ENCODE measurements at places on chromosomes 5 and 9.

DNA sequence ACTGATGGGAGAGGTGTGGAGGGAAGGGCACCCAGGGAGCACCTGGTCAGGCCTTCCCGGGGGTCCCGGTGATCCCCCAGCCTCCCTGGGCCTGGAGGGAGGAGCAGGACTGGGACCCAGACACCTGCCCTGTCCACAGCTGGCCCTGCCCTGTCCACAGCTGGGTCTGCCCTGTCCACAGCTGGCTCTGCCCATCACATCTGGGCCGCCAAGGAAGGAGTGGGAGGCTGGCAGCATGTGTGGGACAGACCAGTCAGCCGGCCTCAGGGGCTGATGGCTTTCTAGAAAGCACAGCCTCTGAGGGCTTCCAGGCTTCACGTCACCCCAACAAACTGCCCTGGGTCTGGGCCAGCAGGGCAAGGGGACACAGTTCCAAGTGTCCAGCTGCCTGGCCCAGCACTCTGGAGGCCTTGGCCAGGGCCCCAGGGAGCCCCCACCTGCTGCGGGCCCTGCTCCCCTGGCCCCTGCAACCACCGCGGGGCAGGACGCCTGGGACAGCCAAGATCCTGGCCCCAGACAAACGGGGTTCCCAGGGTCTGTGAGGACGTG is 12.2 kb downstream of the DNLZ start:
- DNase-seq, result no peak

DNA sequence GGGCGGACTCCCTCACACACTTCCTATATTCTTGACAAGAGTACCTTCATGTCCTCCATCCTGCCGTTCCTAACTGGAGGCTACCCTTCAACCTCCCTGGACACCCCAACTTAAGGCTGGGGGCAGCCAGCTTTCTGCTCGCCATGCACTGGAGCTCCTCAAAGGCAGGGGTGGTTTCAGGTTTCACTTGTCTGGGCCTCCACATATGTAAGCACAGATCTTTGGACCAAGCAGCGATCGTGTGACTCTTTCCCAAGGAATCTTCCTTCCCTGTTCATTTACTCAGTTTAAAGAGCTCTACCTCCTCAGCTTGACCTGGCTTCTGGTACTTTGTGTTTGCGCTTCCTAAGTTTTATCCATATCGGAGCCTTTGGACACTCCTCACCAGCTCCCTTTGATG is 34.2 kb upstream of the TRPC7 start:
- no peak for DNase-seq

- peak; percentile 96 for DNase-seq
These were observed 105.4 kb downstream of the DCP2 start for GRCh38 chr5:113081881-113082546.

DNA sequence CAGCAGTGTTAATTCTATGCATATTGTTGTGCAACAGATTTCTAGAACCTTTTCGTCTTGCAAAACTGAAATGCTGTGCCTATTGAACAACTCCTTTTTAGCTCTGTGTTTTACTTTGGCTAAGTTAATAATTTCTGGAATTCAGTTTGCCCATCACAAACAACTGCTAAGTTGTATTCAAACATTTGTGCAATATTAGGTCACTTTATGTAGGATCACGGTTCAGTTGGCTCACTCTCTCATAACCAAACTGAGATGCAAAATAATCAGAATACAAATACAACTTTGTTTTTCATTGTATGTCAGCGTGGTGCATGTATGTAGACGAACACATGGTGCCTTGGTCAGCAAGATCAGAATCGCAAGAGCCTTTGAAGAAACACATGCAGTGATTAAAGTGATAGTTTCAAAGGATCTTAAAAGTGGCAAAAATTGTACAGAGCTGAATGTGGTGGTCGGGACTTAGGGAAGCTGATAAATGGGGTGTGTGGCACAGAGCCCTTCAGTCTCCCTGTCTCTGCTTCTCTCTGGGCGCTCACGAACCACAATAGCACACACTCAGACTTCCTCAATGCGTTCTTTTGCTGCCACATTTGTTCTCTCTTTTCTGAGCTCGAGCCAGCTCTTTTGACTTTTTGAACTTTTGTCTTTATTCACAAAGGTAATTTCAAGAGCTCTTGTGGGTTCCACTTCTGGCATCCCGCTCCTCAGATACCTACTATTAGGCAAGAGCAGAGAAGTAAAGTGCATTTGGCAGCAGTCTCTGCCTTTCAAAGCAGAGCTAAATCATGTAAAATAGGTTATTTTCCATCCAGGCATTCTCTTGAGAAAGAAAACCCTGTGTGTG is 112.4 kb upstream of the CTSL start:
- DNase-seq, result peak; percentile 37

DNA sequence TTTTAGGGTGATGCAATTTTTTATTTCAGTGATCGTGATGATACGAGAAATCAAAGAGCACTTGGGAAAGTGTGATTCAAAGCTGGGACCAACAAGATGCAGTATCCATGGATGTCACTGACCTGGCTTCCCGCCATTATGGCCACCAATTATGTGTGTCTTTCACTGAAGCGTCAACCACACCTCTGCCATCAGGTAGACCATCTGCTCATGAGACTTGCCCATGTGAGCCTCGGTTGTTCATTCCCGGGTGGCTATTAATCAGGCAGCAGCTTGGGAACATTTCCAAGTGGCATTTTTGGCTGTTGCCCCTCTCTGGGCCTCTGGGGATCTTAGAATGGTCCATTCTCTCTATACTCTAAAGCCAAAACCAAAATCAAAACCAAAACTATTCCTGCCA is 436.0 kb upstream of the ADAMTSL1 start:
- DNase-seq, result no peak

- no peak for DNase-seq
These were observed at the start of gene CCNO for GRCh38 chr5:55232985-55233928. CCNO (minus strand) TSS chr5:55233608; CDS start chr5:55233523, 85 bp downstream.

DNA sequence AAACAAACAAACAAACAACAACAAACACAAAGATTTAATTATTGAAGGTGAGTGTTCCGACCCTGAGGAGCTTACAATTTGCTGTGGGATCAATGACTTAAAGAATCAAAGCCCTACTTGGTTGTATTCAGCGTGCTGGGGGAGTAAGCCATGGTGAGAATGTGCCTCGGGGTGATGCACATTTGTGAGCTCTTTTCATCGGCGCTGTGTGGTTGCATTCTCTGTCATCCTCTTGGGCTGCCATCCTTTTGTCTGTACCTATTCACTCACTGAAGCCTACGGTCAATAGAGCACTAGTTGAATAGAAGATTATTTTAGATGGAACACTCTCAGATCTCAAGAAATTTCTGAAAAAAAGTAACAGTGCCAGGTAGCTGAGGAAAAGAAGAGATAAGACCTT is 203.9 kb downstream of the CTNND2 start:
- no peak for DNase-seq

DNA sequence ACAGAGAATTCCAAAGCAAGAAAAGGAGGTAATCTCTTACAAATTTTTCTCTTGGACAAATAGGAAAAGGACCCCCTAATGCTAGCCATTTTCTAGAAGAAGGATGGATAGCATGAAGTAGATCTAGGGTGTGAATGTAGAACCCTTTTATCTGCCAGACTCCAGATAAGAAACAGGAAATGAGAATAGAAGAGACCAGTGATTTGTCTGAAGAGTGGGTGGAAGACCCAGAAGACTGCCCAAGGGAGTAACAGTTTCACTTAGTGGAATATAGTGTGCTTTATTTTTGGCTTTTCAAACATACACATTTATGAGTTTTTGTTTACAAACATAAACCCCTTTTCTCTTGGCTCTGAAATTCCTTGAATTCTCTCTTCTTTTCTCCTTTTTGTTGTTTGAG is 25.0 kb downstream of the ECM2 start:
- DNase-seq, result no peak

DNA sequence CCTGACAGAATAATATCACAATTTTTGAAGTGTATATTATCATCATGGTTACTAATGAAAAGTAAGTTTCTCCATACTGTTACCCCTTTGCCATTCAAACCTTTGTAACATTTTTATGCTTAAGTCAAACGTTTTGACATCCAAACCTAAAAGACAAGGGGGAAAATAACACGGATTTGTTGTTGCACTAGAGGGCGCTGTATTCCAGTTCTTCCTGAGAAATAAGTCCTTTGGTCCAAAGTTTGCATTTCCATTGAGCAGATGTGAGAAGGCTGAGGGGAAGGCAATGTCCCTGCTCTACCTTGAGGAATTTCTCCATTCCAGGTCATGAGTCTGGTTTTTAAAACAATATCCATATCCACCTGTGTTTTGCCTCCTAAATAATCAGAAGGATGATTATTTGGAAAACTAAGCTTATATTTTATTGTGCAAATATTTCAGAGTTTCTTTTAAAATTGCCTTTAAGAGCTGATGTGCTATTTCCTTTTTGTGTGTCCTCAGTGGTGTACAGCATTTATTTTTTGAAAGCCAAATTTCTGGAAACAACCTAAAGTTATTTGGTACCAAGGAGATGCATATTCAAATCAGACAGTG is 9.7 kb downstream of the LECT2 start:
- DNase-seq, result peak; percentile 46

DNA sequence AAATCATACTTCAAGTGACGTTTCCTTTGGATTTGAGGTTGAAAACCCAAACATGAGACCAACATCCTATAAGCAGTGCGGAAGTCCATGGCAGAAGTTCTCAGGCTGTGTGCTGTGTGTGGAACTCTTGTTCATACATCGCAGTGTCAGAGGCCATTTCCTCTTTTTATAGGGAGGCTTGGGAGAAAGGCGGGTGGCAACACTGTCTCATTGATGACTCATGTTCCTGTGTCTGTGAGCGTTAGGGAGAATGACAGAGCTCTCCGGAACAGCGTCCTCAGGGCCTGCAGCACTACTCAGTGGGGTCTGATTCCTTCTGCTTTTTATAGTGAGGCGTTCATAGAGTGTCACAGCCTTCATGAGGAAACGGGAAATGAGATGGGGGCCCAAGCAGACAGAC is 98.8 kb upstream of the BASP1 start:
- DNase-seq, result no peak

DNA sequence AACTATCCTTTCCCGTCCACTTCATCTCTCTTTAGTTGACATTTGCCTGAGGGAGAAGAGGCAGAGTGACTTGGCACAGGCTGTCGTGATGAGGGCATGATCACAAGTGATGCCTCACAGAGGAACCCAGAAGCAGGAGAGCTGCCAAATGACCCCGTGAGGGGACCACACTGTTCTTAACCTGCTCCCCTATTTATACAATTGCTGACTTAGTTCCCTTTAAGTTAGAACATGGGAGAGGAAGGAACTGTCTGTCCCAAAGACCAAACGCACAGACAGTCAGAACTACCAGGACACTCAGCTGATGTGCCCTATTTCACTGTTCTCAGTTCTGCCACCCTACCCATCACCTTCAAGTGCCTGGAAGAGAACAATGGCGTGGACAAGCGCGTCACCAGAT is 73.7 kb downstream of the SLC1A3 start:
- no peak for DNase-seq

GRCh38 chr5:96455789-96456188 is 22.7 kb upstream of the PCSK1 start:
- no peak for DNase-seq

DNA sequence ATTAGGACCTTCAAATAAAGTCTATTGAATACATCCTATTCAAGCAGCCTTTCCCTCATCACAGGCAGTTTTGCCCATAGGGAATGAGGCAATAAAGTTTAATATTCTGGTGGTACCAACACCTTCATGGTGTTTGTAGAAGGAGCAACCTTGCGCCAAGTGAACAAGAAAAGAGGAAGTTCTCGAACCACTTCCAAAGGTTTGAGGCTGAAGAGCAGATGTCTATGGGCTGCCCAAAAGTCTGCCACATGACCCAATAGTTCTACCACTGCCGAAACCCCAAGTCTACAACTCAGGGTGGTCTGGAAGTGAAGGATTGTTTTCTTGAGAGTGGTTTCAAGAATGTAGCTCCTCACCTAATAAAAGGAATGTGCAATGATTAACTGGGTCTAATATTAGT is 123.1 kb downstream of the NPR3 start:
- DNase-seq, result no peak

DNA sequence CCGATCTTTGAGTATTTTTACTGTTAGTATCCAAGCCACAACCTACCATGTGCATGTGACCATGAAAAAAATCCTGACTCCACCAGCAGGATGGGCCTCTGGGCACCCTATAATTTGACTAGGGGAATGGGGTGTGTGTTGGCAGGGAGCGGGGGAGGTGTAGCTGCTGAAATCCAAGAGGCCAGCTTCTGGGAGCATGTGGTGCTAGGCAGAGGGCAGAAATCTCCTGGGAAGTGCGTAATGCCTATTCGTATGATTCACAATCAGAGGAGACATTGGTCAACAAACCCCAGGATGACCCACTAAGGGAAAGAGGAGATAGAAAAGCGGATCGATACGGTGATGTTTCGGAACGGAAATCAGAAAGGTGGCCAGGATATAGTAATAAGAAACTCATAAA is 149.9 kb downstream of the ARSB start:
- no peak for DNase-seq

- DNase-seq, result no peak
These were observed 12.1 kb downstream of the PRRC2B start for GRCh38 chr9:131405858-131406537.

- DNase-seq, result no peak
These were observed 70.8 kb upstream of the CHD1 start for GRCh38 chr5:98999631-99000030.

GRCh38 chr5:132556153-132556762 is 519 bp upstream of the RAD50 start:
- no peak for DNase-seq

DNA sequence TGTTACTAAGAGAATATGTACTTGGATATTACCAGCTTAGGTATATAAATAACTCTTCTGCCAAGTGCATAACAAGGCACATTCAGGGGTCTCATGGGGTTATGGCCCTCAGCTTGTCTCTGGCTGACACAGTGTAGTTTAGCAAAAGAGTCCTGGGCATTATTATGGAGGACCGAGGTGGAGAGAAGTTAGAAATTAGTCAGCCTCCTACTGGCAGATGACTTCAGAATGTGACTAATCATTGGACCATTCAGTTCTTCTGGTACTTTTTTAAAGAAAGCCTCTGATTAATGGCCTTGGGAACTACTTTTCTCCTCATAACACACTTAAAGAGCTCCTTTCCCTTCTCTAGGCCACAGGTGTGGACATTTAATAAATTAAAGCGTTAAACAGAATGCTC is 178.9 kb downstream of the SH3GL2 start:
- DNase-seq, result peak; percentile 23

DNA sequence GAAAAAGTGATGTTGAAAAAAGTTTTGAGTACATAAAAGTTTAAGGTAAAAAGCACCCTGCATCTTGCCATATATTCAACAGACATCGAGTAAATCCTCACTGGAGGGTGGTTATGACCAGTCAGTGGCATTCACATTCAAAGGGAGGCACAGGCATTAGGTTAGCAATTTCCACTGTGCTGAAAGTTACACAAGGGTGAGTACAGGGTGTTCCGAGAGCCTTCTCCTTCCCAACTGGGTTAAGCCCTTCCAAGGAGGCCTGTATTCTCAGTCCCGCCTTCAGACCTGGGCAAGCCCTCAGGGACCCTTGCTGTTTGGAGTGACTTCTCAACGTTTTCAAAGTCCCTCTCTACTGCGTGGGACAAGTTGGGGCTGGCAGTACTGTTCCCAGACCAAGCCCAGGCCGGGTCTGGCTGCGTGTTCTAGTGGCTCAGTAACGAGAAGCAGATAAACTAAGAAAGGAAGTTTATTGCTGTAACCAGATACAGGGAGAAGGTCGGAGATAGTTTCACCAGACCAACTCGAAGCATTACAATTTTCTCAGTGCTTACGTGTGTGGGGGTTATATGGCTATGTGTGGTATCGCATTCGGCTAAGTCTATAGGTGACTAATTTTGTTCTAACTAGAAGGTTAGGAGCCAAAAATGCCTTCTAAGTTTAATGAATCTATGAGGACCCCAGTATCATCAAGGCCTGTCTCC is 13.0 kb upstream of the SETX start:
- DNase-seq, result no peak

Measured in epithelial cell of proximal tubule (primary cell).